ENCODE measurements at places on chromosomes 7 and 10.

GRCh38 chr10:32930036-32930435 lies 28.0 kb downstream of the ITGB1 start:
- no peak for DNase-seq

DNA sequence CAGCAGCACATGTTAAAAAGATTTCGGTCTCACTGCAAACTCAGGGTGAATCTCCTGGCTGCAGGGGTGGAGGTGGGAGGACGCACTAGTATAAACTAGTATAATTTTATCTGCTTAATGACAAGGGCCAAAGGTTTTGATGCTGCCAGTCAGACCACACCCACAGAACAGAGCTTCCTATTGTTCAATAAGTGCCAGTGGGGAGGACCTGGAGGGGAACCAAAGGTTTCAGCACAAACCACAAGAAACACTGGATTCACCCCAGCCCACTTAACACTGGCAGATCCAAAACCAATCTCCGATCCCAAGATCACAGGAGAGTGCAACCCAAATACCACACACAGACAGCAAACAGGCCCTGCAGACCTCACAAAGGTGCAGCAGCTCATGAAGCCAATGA lies 6.6 kb downstream of the VOPP1 start:
- DNase-seq = no peak

DNA sequence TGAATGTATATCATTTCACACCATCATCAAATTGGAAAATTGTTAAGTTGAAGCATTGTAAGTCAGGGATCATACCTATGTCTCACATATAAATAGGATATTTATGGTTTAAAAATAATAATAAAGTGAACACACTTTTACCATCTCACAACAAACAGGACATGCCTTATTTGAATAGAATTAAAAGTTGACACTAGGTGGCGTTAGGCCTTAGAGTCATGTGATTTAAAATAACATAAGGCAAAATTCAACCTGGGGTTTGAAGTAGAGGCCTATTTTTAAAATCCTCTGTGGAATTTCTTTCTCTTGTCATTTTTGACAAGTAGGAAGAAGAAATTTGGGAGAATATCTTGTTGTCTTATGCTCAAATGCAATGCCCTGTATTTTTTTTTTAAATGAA lies 184.7 kb upstream of the PCDH15 start:
- DNase-seq = no peak

DNA sequence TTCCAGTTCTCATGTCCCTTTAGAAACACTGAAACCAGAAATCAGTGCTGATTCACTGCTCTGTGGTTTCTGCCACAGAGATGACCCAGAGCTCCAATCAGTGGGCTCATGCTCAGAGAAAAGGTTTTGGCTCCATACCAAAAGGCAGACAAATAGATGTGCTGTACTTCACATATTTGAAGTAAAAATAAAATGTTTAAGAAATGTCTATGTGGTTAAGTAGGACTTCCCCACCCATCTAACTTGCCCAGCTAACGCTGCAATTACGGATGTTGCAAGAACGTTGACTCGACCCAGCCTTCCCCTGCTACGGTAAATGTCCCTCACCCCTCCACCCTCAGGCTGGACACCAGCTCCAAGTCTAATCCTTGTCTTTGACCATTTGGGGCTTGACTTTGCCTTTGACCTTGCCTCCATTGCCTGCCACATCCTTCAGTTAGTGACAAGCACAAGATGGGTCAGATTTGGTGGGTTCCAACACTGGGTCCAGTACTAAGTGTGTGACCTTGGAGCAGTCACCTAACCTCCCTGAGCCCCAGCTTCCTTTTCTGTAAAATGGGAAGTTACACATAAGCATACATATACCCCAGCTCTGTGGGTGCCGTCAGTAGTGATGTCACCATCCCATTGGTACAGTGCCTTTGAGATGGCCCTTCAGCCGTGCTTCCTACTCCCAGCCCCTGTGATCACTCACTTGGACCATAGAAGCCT lies 95.8 kb downstream of the CHST15 start:
- no peak for DNase-seq

DNA sequence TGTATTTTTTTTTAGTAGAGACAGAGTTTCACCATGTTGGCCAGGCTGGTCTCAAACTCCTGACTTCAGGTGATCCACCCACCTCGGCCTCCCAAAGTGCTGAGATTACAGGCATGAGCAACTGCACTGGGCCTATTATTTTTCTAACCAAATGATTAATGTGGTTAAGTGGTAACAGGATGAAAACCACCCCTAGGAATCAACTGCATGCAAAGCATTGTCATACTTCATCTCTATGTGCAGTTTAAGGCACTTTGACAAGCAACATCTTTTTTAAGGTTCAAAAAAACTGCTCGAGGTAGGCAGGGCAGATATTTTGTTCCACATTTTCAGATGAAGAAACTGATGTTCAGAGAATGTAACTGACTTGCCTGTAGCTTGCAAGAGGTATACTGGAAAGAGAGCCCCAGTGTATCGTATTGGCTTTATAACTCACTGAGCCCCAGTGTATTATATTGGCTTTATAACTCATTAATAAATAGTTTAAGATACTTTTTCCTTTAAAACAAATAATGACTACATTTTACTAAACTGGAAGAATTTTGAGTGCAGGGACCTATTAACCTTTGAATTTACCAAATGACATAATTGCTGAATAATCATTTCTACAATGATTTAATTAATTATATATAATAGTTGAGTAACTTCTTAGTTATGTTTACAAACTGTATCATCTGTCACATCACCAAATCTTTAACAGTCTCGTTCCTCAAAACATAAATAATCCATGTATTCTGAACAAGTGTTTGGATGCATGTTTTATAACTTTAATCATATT lies 38.1 kb downstream of the RTKN2 start:
- DNase-seq = no peak

DNA sequence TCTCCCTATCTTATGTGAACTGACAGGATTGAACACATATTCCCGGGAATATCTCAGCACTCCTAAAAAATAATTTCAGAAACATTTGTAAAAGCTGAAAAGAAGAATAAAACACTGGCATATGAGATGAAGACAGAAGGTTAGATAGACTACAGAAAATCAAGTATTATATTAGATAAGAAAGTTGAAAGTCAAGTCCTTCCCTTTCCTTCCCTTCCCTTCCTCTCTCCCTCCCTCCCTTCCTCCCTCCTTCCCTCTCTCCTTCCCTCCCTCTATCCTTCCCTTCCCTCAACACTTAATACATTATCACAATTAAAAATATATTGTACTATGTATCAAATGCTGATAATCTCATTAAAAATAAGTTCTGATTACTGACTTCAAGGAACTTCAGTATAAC lies 122.5 kb downstream of the CTNNA3 start:
- no peak for DNase-seq

DNA sequence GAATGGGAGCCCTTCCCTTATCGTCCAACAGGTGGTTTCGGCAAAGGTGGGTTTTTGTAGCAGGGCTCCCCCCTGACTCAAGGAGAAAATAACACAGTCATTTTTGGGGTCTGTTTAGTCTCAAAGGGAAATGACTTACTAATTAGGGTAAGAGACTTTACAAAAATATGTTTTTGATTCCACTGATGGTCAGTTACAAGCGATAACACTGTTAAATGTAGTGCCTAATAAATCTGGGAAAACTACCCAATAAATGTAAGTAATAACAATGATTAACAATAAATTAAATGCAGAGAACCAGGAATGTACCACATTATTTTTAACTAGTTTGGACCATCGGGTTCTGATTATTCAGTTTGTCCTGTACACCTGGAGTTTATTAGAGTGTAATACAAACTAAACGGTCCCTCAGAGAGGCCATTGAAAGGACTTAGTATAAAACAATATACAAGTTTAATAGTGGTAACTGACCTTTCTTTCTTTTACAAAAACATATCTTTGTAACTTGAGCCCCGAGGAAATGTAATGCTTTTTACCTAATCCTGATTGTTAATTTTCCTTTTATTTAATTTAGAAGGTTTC lies 216.2 kb upstream of the HABP2 start:
- DNase-seq = no peak

- DNase-seq = no peak
Measured at GRCh38 chr10:26869528-26869927, 8.8 kb upstream of the ABI1 start.

DNA sequence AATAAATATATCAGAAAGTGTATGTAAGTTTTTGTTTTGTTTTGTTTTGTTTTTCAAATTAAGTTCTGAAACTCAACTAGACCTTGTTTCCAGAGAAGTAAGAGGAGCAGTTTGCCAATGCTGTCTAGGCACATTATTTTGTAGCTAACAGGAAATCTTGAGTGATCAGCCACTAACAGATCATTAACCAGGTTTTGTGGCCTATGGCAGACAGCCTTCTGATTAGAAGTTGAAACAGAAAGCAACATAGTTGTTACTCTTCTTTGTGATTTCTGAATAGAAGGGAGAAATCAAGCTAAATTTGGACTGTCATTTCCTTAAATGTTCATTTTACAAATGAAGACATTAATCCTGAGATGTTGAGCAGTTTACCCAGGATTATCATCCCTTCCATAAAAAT lies 142.6 kb downstream of the PLXDC2 start:
- DNase-seq = no peak

GRCh38 chr7:77498659-77499379 lies 38.3 kb upstream of the PTPN12 start:
- DNase-seq = no peak

GRCh38 chr10:97743169-97743943 lies 6.4 kb downstream of the ZFYVE27 start:
- no peak for DNase-seq

- no peak for DNase-seq
Measured at GRCh38 chr7:39045231-39045630, 67.5 kb downstream of the POU6F2 start.

- DNase-seq = no peak
Measured at GRCh38 chr10:72692744-72692993, 726 bp downstream of the MCU start.

GRCh38 chr10:78392197-78392596 lies 358.5 kb downstream of the RPS24 start:
- no peak for DNase-seq

GRCh38 chr10:98414932-98415730 lies at the start of gene PYROXD2:
Gene PYROXD2, minus strand, starts transcription at chr10:98415182. Its CDS starts 47 bp downstream, at chr10:98415135.
- peak; percentile 41 for DNase-seq

DNA sequence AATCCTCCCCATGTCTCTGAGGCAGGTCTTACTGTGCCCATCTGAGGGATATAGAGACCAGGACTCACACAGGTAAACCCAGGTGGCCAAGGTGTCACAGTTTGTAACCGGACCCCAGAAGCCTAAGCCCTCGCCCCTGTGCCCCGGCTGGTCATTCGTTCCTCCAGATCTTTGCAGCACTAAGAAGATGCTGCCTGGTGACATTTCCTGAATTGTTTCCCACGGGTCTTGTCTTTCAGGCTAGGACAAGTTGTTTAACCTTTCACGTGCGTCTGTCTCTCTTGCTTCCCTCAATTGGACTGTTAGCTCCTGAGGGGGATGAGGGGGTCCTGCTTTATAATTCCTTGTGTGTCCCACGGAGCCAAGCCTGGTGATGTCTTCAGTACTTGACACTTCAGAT lies 158.0 kb downstream of the KCNMA1 start:
- no peak for DNase-seq

DNA sequence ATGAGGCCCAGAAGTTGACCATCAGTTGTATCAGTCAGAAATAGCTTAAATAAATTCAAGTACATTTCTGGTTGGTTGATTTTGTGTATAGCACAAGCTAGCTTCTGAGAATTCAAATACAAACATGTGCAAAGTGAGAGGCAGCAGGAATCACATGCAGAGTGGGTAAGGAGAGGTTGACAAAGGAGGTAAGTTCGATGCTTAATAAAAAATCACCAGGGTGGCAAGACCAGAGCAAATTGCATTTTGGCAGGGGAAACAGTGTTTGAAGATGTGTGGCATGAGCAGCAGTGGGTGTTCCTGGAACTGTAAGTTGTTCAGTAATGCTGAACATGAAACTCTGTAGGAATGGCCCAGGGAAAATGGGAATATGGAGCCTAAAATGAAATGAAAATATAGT lies 52.6 kb downstream of the GNAI1 start:
- DNase-seq = no peak

DNA sequence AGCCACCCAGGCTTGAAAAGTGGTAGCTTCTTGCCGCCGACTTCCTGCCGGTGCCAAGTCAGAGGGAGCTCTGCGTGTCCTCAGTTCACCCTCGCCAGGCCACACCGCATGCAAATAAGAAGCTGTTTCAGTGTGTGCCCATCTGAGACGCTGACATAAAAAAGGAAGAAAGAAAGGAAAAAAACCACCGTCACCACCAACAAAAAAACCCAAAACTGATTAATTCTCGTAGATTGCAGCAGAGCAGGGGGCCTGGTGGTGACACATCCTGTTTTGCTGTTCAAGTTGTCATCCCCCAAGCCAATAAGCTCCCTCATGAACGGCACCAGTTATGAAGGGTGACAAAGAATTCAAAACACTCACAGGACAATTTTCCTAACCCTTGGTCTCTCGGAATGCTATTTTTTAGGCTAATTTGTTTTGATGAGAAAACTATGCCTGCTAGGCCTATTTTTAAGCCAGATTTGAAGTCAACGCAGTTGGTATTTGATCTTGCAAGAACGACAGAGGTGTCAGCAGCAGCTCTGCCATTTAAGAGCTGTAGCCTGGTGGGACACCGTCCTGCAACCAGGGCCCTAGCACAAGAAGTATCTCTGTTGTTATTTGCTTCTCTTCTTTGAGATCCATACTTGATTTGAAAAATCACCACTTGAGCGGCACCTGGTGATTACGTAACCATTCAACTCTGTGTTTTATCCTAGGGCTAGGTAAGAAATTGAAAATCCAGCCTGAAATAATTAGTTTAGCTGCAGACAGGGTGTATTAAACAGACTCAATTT lies 145.6 kb downstream of the PFKFB3 start:
- DNase-seq = no peak

- DNase-seq = no peak
Measured at GRCh38 chr10:52464368-52465124, 150.5 kb downstream of the DKK1 start.

DNA sequence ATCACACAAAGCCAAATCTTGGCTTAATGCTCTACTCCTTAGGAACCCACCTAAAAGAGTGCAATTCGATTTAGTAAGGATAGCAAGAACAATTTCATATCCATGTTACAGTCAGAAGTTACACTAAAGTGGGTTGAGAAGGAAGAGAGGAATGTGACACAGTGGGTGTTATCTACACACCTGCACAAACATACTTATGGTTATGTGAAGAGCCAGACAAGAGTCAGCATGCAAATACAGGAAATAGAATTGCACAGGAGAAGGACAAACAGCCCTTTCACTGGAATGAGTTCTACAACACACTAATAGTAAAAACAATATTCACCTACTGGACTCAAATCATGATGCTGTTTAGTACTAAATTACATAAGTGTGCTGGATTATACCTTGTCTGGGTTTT lies 262.8 kb downstream of the DGKB start:
- no peak for DNase-seq

DNA sequence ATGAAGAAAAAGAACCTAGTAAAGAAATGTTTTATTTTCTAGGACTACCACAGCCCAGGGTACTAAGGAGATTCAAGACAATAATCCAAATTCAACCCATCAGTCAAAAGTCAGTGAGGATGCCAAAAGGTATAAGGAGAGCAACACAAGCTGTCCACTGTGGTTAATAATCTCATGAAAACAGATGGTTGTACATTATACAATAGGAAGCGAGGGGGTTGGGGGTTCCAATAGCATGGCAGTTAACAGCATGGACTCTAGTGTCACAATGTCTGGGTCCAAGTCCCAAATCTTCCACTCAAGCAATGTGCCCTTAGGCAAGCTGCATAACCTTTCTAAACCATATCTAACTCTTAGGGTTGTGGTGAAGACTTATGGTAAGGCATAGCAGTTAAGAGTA lies 35.1 kb downstream of the BRAF start:
- no peak for DNase-seq

- DNase-seq = no peak
Measured at GRCh38 chr10:18557960-18558359, 93.4 kb downstream of the NSUN6 start.
